ENCODE measurements at places on chromosomes 11 and 22. TPM values are rescaled to one million over a fixed set of nuclear protein-coding genes. Genes with fewer than 3 reads are reported as not detected.
A peak's percentile ranks its signal among the peaks of the same experiment; 100 is the strongest.

Gene RASSF10
- not detected for total RNA-seq

Gene PHLDA2
- 2.1 TPM for total RNA-seq

Gene FGF19
- total RNA-seq = not detected

- H3K4me1 ChIP-seq = no peaks in the 10 kb centered on the region
- H3K27me3 ChIP-seq = peaks cover 5% of the 10 kb centered on the region
- DNase-seq = no peak
- no peak overlapping the region for H3K4me3 ChIP-seq
- H3K27ac ChIP-seq = no peak overlapping the region
- H3K36me3 ChIP-seq = no peaks in the 10 kb centered on the region
These were observed 50.3 kb upstream of the THY1 start for GRCh38 chr11:119473226-119473625.

- H3K4me1 ChIP-seq = no peaks in the 10 kb centered on the region
- H3K4me3 ChIP-seq = no peak overlapping the region
- no peak overlapping the region for H3K27ac ChIP-seq
- no peak for DNase-seq
- no peaks in the 10 kb centered on the region for H3K36me3 ChIP-seq
These were observed 22.3 kb upstream of the GPR83 start for GRCh38 chr11:94423507-94423906.

GRCh38 chr11:47714554-47715081 lies 551 bp downstream of the AGBL2 start:
- H3K4me1 ChIP-seq = peaks cover 15% of the 10 kb centered on the region
- peak overlapping the region; percentile 90 for H3K27ac ChIP-seq
- H3K27me3 ChIP-seq = no peaks in the 10 kb centered on the region
- peak; percentile 1 for DNase-seq
- peak overlapping the region; percentile 99 for H3K4me3 ChIP-seq
- H3K36me3 ChIP-seq = peaks cover 11% of the 10 kb centered on the region

Gene DDT
- total RNA-seq = 84.5 TPM

Gene MUC5B
- not detected for total RNA-seq

Gene TAGLN
- total RNA-seq = 1.8 TPM

DNA sequence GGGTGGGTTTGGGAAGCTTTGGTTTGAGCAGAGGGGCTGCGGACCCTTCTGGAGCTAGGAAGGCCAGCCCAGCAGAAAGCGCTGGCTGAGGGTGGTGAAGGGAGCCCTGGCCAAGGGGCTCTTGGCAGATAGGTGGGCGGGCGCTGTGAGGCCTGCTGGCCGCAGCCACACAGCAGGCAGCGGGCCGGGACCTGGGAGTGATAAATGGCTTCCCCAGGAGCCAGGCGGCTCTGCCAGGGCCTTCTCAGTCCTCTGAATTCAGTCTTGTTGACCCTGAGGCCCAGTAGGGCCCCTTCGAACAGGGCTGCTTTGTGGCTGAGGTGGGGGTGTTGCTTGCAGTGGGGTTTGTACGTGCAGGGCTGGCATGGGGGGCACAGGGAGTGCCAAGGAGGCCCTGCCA lies 33.4 kb upstream of the H19 start:
- no peak for DNase-seq
- H3K27me3 ChIP-seq = no peaks in the 10 kb centered on the region
- no peaks in the 10 kb centered on the region for H3K4me1 ChIP-seq
- H3K4me3 ChIP-seq = no peak overlapping the region
- no peaks in the 10 kb centered on the region for H3K36me3 ChIP-seq

Gene CCDC89
- total RNA-seq = 0.22 TPM

Gene APOL1
- 34.3 TPM for total RNA-seq

Gene MYO18B
- total RNA-seq = 0.84 TPM

Data from CD8-positive, alpha-beta memory T cell (primary cell).